ENCODE measurements at places on chromosomes 7 and 10. TPM values are rescaled to one million over a fixed set of nuclear protein-coding genes. Genes with fewer than 3 reads are reported as not detected.

Gene AGAP3
- total RNA-seq: 28.4 TPM

Gene CHST12
- total RNA-seq: 29.6 TPM

Gene PON3
- not detected for total RNA-seq

DNA sequence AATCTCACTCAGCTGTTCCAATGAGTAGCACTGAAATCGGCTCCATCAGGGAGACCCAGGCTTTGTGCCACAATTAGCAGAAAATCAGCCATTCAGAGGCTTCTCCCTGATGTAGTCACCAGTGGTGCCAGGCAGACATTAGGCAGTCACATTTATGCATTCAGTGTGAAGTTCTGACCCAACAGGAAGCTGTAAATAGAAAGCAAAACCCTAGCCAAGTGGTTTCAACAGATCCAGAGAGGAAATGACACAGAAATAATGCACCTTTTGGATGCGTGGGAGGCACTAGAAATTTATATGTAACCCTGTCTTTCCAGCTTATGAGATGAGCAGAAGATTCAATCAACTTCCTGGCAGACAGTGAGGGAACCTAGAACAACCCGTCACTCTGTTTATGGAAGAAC lies 186.4 kb downstream of the PDE1C start:
- no peak for DNase-seq

- no peak for DNase-seq
These were observed 42.9 kb downstream of the ANTXRL start for GRCh38 chr10:46329690-46330016.

GRCh38 chr7:93196336-93196735 lies 29.9 kb downstream of the HEPACAM2 start:
- no peak for DNase-seq

- peak; percentile 79 for DNase-seq
These were observed 21.1 kb downstream of the FAM53B start for GRCh38 chr10:124722798-124723783.

- DNase-seq: no peak
These were observed 38.4 kb upstream of the GDF10 start for GRCh38 chr10:47261556-47261955.

- DNase-seq: no peak
These were observed 115.8 kb downstream of the HTR7 start for GRCh38 chr10:90741926-90742565.

DNA sequence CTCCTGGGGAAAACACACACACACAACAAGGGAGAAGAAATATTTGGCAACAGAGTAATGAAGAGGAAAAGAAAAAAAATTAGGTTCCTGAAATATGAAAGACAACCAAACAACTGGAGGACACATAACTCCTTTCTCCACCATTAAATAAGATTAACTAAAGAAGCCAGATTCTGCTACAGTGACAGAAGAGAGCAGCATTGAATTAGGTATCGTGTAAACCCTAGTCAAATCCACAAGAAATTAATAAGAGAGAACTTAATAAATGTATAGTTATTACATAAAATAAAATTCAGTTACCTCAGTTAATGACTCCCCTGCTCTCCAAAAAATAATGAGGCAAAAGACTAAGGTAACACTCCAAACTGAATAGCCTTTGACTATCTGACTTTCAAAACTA lies 306.7 kb downstream of the CRPPA start:
- DNase-seq: no peak

Measured in natural killer cell treated with Interleukin-12 subunit alpha and Interleukin-12 subunit beta and Interleukin-15 and Interleukin-18, amount 100 ng/mL, for 72 hours (primary cell).